AG04449 (cell line): ENCODE measurements at places on chromosomes 1 and 21.

- DNase-seq: no peak
Observed at GRCh38 chr1:35884934-35885333, 1.9 kb downstream of the AGO1 start.

DNA sequence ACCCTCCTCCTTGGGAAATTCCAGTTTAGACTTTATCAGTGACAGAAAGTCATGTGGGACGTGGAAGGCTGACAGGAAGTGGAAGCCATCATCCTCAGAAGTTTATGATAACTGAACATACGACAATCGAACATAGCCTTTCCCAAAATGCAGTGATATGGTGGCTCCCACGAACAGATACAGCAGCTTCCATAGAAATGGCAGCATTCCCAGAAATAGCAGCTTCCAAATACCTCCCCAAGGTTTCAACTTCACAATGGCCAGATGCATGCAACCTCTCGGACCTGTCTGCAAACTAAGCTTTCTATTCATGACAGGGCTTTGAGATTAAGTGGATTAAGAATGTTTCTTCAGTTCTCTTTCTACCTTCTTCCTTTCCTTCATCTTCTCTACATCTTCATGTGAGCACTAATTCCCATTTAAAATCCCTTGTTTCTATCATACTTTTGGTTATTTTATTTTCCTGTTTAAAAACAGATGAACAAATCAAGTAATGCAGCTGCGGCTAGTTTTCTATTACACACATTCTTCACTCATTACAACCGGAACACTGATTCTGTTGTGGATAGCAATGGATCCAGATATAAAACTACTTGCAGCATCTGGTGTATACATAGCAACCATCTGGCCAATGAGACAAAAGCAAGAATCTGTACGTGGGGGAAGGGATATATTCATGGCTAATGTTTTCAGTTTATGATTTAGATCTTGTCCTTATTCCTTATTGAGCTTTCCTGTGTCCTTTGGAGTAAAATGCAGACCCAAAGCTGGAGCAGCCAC, 304.8 kb downstream of the BRINP3 start:
- no peak for DNase-seq

DNA sequence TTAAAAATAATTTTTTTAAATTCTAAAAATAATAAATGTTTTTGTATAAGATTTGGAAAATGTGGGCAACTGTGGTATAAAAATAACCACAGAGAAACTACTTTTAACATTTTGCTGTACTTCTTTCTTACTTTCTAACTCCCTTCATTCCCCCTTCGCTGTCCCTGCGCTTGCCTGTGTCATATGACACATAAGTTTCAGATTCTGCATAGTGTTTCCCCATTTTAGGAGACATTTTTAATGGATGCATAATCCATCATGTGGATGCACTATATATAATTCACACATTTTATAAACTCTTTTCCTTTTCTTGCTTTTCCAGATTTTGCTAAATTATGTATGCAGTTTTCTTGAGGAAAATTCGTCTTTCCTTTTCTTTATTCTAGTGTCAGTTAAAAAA, 16.3 kb downstream of the ATG4C start:
- no peak for DNase-seq

- DNase-seq: no peak
Observed at GRCh38 chr1:154849645-154850131, 20.4 kb downstream of the KCNN3 start.
